ENCODE measurements at places on chromosomes 5 and 9.

GRCh38 chr5:129670957-129671500, 76.9 kb upstream of the MINAR2 start:
- no peak for DNase-seq

GRCh38 chr5:131496400-131496713, 138.7 kb downstream of the RAPGEF6 start:
- DNase-seq, result peak; percentile 16

DNA sequence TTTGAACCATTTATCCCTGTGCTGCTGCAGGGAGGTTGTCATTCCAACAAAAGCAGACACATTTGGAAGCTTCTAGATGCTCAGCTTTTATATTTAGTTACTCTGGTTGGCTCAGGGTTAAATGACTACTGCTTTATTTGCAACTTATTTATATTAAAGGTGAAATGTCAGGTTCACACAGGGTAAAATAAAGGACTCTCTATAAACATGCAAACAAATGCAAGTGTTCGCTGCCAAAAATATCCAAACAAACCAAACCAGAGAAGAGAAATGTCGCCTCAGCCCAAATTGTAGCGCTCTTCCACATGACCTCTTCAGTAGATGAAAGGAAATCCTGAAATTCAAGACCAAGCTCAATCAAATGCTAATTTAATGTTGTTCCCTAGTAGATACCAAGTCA, 57.0 kb upstream of the LIFR start:
- DNase-seq, result no peak

- no peak for DNase-seq
These were observed 85.1 kb downstream of the BRINP1 start for GRCh38 chr9:119284118-119284517.

DNA sequence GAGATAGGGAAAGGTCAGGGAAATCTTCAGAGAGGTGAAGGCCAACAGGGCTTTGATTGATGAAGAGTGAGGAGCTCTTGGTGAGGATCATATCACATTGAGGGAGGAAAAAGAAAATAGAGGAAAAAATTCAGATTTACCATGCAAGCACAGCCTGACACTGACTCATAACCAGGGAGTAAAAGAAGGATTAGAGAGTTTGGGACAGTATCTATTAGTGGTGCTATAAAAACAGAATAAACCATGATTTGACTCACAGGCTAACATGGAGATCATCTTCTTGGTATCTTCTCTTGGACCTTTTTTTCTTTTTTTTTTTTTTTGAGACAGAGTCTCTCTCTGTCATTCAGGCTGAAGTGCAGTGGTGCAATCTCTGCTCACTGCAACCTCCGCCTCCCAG, 44.4 kb downstream of the MUSK start:
- DNase-seq, result no peak

DNA sequence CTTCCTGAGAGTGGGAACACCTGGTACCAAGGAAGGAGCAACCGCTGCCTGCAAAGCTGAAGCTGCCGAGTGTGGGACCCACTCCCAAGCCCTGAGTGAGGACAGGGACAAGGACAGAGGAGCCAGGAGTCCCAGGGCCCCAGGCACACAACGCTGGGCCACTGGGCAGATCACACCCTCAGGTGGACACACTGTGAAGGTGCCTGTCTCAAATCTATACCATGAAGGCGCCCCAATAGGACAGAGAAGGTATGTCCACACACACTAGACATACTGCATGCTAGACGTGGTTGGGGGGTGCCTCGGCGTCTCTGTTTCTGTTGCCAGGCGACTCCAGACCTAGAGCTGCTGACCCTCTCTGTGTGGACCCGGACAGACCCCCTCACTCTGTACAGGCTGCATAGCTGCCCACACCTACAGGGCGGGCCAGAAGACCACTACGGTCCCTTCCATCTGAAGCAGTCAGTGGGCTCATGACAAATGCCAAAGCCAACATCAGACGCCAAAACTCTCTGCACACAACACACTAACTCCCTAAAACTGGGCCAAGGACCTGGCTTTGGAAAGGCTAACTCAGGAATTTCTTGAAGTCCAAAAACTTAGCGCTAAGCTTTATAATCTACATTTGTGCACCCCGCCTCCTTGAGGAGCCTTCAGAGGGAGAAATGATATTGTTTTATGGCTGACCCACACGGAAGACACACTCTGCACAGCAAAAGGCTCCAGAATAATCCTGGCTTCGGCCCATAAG, 60.7 kb downstream of the ROR2 start:
- DNase-seq, result no peak

GRCh38 chr9:68417762-68418161, 61.4 kb downstream of the PGM5 start:
- no peak for DNase-seq

GRCh38 chr9:136156209-136157120, 37.8 kb upstream of the TMEM250 start:
- DNase-seq, result no peak

- DNase-seq, result no peak
These were observed 128.8 kb upstream of the RAD23B start for GRCh38 chr9:107154291-107154690.

GRCh38 chr9:23555851-23556250, 270.2 kb downstream of the ELAVL2 start:
- no peak for DNase-seq

- DNase-seq, result no peak
These were observed 12.5 kb downstream of the NREP start for GRCh38 chr5:111744455-111744854.

GRCh38 chr9:108813951-108814601, 41.7 kb downstream of the ACTL7B start:
- no peak for DNase-seq

GRCh38 chr5:16690243-16690852, 73.6 kb upstream of the RETREG1 start:
- peak; percentile 29 for DNase-seq

- DNase-seq, result no peak
These were observed 8.0 kb downstream of the CEP72 start for GRCh38 chr5:620152-620551.

- DNase-seq, result no peak
These were observed 56.2 kb downstream of the NEK6 start for GRCh38 chr9:124313940-124314339.

- no peak for DNase-seq
These were observed 268.5 kb upstream of the NMUR2 start for GRCh38 chr5:152673601-152674000.

- no peak for DNase-seq
These were observed 563.9 kb upstream of the CLINT1 start for GRCh38 chr5:158422653-158423515.

GRCh38 chr5:97778451-97778850, 595.4 kb upstream of the RIOK2 start:
- no peak for DNase-seq

- no peak for DNase-seq
These were observed 2.6 kb downstream of the FABP6 start for GRCh38 chr5:160231783-160232342.

GRCh38 chr5:123178683-123179082, 89.6 kb downstream of the PRDM6 start:
- DNase-seq, result no peak

- DNase-seq, result no peak
These were observed 107.2 kb upstream of the ARRDC3 start for GRCh38 chr5:91490316-91490715.

- no peak for DNase-seq
These were observed 51.9 kb downstream of the MFAP3 start for GRCh38 chr5:154090656-154091055.

DNA sequence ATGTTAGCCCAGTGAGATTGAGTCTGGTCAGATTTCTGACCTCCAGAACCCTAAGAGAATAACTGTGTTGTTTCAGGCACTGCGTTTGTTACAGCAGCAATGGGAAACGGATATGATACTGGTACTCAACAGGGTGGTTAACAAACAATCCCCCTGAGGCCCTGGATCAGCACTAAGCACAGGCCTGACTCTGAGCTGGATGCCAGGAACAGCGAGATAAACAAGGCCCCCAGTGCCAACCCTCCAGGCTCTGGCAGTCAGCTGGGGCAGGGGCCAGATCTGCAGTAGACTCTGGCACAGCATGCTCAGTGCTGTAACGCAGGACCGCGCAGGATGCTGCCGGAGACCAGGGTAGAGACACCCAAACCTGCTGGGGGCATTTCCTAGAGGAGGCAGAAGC, 22.1 kb downstream of the CPLX2 start:
- no peak for DNase-seq

- DNase-seq, result peak; percentile 61
These were observed 132.2 kb downstream of the FBXO4 start for GRCh38 chr5:42057254-42057690.

- no peak for DNase-seq
These were observed 63.6 kb downstream of the ANXA1 start for GRCh38 chr9:73215249-73215648.

DNA sequence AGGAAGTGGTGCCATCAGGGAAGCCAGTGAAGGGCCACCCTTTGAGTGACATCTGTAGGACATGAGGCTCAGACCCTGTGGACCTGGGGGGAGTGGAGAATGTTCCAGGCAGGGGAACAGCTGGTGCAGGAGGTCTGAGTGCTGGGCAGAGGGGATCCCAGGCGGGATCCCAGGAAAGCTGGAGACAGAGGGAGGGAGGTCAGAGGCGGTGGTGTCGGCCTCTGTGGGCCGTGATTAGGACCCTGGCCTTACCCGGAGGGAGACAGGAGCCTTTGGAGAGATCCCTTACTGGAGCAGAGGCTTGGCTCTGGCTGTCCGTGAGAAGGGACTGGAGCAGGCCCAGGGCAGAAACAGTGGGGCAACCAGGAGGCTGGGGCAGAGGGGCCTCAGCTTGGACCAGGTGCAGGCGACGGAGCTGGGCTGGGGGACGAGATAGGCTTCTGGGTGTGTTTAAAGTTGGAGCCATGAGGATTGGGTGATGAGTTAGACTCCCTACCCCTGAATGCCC, 12.1 kb upstream of the GRHPR start:
- no peak for DNase-seq

- no peak for DNase-seq
These were observed 275.2 kb downstream of the AOPEP start for GRCh38 chr9:95001720-95002119.

- DNase-seq, result peak; percentile 76
These were observed 5.0 kb downstream of the IL3 start for GRCh38 chr5:132065351-132065937.

GRCh38 chr5:6868575-6869215, 155.5 kb downstream of the TENT4A start:
- DNase-seq, result no peak

GRCh38 chr5:171450423-171451331, 31.2 kb downstream of the FGF18 start:
- peak; percentile 62 for DNase-seq

DNA sequence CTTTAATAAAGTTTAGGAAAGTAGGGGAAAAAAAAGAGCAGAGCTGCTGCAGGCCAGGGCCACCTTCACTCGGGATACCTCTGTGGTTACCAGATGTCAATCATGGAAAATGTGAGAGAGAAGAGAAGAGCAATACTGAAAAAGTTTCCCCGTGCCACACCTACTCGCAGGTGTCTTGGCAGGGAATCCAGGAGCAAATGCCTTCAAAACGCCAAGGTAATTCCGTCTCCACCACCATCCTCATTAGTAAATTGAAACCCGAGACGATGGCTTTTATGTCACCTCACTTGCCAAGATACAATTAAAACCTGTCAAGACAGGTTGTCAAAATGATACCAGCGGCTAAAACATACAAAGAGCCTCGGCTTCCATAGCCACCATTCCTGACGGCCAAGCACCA, 49.7 kb downstream of the FAM81B start:
- no peak for DNase-seq

GRCh38 chr9:121283856-121284732, 16.1 kb downstream of the GSN start:
- no peak for DNase-seq

GRCh38 chr9:14179449-14179848, 134.5 kb downstream of the NFIB start:
- DNase-seq, result no peak

GRCh38 chr9:133945314-133945975, 46.7 kb downstream of the VAV2 start:
- no peak for DNase-seq

DNA sequence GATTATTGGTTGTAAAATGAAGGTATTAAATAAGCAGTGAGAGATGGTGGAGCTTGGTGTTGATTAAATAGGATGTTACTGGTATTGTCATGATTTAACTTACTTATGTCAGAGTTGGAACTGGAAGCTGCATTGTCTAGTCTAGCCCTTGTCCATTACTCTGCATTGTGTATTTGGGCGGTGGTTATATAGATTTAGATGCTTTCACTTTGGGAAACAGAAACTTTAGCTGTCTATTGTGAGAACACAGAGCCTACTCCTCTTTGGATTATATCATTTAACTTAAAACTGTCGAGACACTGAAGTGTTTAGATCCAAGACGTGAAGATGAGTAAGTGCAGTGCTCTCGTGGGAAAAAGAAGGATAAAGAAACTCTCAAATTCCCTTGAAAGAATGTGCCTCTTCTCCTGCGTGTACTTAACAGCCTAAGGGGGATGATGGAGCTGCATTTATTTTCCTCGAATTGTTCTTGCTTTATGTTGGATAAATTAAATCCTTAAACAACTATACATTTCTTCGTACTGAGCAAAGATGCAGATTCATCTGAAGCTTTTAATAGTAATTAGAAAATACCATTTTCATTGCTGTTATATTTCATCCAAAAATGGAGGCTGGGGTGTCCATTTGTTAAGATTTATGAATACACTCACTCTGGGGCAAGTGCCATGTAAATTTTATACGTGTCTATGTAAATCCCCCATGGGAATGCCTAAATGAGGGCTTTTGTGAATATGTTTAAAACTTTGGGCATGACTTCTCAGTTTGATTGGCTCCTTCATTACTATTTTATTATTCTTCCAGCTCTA, 21.6 kb downstream of the FBXL7 start:
- no peak for DNase-seq

DNA sequence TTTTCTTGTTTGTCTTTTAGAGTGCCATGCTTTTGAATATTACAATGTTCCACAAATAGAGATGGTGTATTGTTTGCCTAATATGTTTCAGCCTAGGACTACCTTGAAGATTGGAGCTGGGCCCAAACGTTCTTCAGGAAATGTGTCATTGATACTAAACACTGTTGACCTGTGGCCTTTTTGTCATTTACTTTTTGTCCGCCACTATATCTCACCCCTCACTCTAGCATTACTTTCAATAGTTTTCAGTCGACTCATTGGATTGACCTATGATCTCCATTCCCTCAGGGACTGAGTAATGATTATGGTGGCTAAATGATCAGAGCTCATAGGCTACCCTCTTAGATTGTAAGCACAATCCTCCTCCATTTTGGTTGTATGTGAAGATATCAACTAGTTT, 115.8 kb downstream of the NUDT12 start:
- no peak for DNase-seq

DNA sequence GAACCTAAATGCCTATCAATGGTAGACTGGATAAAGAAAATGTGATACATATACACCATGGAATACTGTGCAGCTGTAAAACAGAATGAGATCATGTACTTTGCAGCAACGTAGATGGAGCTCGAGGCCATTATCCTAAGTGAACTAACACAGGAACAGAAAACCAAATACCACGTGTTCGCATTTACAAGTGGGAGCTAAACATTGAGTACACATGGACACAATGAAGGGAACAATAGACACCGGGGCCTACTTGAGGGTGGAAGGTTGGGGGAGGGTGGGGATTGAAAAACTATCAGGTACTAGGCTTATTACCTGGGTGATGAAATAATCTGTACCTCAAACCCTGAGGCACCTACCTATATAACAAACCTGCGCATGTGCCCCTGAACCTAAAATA, 22.4 kb upstream of the DEPDC1B start:
- DNase-seq, result no peak
